ENCODE measurements at places on chromosomes 13 and 19.

DNA sequence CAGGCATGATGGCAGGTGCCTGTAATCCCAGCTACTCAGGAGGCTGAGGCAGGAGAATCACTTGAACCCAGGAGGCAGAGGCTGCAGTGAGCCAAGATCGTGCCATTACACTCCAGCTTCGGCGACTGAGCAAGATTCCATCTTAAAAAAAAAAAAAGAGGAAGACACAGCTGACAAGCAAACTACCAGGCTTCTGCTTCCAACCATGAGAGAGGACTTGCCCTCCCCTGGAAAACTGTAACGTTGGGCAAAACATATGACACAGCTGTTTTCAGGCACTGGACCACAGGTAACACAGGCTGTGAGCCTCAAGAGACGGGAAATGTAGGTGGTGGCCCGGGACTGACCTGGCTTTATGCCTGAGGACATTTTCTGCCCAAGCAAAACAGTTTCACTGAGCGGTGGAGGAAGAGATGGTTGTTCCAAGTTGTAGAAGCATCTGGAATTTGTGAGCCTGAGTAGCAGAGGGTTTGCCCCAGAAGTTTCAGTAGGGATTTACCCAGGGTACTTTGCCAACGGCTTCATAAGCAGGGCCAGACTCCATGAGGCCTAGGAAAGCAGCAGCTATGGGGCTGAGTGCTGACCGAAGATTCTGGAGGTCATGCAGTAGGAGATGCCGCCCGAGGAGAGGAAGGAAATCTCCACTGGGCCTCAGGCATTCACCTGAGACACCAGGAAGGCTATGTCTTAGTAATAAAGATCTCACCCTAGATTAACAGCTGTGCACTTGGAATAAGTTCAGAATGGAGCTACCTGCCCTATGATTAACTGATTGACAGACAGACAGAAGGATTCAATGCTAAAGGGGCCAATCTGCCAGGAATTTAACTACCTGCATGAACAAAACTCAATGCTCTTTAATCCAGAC, 88.0 kb downstream of the ABCC4 start:
- DNase-seq, result no peak

- DNase-seq, result no peak
These were observed 98.3 kb downstream of the SLC7A1 start for GRCh38 chr13:29497137-29497654.

DNA sequence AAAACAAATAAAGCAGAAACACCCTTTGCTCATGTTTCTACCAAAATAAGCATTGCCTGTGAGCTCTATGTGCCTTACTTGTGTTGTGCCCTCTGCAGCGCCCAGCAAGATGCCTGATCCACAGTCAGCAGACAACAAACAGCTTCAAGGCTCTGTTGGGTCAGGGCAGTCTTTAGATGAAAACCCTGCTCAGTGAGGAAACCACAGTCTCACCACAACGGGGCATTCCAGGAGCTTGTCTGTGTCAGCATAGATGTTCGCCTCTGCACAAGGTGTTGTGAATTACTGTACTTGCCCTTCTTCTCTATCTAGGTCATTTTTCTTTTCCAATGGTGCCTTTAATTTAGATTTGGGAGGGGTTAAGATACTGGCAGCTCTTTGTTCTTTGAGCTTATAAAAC, 251.9 kb downstream of the COL4A1 start:
- DNase-seq, result no peak

GRCh38 chr19:40191836-40192646, 815 bp downstream of the MAP3K10 start:
- DNase-seq, result no peak

GRCh38 chr19:29260477-29261317, 47.7 kb upstream of the UQCRFS1 start:
- no peak for DNase-seq

DNA sequence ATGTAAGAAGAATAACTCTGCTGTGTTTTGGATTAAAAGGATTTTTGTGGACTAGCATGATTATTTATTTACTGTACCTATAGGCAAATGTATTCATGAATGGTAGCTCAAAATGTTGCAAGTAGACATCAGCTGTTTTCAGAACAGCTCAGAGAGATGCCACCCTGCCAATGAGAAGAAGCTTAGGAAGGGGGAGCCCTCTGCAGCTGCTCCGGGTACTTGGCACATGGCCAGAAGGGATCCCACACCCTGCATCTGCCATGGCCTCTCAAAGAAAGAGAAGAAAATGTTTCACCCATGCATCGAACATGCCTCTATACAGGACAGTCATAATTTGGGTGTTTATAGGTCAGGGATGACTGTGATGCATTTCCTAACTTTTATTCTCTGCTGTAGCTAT, 30.5 kb upstream of the MBNL2 start:
- DNase-seq, result no peak

GRCh38 chr19:19399733-19400433, 5.6 kb upstream of the GATAD2A start:
- DNase-seq, result no peak

- DNase-seq, result no peak
These were observed 66.8 kb downstream of the MRPL57 start for GRCh38 chr13:21243045-21243897.

DNA sequence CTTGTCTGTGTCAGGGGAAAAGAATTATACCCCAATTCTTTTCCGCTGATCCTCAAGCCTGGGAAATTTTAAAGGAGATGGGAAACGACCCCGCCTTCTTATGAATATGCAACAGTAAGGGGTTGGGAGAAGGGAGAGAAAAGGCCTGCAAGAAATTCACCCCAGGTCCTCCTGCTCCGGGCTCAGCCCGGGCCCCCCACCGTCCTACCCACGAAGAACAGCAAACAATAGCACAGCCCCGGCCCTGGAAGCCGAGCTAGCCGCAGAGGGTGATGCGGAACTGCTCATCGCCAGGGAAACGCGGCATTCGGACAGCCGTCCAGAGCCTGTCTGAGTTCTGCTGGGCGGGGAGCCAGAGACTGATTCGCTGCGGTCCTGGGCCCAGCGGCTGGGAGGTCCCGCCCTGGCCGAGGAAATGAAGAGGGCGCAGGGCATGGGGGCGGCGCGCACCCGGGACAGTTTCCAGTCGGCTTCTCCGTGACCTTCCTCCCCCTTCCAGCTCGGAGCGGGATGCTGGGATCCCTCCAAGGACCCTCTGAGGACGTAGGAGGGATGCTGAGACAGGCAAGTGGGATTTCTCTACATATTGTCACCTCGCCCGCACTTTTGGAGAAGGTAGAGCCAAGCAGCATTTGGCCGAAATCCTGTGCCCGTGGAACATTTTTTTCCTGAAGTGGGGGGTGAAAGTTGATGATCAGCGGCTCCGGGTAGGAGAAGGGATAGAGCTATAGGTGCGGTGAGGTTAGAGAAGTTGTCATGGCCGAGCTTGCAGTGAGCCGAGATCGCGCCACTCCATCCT, 82.3 kb upstream of the C1QTNF9B start:
- no peak for DNase-seq

- no peak for DNase-seq
These were observed 1937.3 kb downstream of the OLFM4 start for GRCh38 chr13:54965881-54966280.

DNA sequence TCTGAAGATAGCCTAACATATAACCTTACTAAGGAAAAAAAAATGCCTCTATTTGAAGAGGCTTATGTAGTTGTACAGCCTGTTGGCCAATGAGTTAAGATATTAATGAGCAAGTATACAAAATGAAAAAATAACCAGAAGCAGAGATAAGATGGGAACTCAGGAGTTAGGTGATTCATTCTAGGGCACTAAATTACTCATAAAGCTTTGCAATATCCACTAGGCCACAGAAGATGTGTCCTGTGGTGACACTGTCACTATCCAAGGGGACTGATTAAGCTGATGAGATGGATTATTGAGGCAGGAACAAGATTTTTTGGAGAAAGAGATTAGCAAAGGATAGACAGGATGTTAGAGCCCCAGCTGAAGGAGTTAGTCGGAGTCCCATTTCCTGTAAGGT, 99.6 kb downstream of the LIG4 start:
- no peak for DNase-seq

DNA sequence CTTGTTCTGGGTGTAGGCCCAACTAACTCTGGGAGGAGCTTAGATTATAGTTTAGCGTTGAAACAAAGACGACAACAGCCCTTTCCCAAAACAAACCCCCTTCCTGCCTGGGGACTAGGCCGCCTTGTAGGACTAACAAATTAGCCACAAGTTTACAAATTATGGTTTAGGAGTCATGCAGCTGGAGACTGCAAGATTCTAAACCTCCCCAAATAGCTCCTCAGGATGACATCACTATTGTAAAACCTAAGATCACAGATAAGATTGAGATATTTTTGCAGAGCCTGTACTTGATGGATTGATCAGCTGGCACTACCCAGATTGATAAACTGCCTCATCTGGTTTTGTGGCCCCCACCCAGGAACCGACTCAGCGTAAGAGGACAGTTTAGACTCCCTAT, 2.3 kb upstream of the SLC25A15 start:
- DNase-seq, result no peak

GRCh38 chr19:10193790-10194499, 808 bp downstream of the DNMT1 start:
- DNase-seq, result no peak

- DNase-seq, result no peak
These were observed 24.0 kb upstream of the KATNAL1 start for GRCh38 chr13:30331331-30331771.

- no peak for DNase-seq
These were observed 14.4 kb upstream of the MYDGF start for GRCh38 chr19:4684312-4685095.

GRCh38 chr19:9130965-9131364, 4.2 kb upstream of the OR7G3 start:
- no peak for DNase-seq

GRCh38 chr19:1236576-1236975, 1.2 kb downstream of the CBARP start:
- no peak for DNase-seq

DNA sequence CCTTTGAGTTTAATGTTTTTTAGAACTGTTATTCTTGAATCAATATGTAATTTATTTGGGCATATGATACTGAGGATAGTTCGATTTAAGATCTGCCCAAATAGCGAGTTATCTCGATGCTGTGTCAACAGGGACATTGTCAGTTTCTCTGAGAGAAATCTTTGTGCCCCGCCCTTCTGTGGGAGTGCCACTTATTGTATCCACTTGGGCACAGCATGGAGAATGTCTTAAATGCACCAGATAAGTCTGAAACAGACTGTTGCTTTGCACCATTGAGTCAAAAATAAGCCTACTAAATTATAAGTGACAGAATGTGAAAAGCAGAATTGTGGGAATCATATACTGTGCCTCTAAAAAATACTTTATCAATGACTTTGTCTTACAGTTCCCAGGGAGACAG, 45.6 kb downstream of the RNASEH2B start:
- DNase-seq, result no peak

Data from activated CD4-positive, alpha-beta T cell treated with anti-CD3 and anti-CD28 coated beads for 1 hour (primary cell).